ENCODE measurements at places on chromosomes 11 and 22.

DNA sequence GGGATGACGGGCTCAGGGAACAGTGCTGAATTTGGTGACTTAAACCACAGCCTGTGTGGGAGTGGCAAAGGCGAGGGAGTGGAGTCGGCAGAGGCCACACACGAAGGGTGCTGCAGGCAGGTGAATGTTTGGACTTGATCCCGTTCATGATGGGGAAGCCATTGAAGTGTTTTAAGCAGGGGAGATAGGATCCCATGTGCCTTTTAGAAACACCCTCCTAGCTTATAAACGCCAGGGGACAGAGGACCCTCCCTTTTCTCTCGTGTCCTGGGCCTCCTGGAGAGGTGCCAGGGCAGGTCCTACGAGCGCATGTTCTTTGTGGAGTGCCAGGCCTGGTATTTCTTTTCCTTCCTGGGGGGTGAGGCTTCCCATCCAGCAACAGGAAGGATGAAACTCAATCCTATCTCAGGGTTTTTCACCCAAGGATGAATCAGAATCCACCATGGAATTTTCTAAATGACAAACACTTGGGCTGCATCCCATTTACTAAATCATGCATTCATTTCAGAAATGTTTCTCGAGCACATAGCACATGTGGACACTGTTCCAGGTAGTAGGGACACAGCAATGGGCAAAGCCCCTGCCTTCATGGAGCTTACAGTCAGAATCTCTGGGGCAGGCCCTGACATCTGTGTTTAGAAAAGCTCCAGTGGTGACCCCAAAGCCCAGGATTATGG is 59.6 kb downstream of the CHRDL2 start:
- no peak for DNase-seq

- DNase-seq, result no peak
Observed at GRCh38 chr11:114172055-114172861, 112.7 kb downstream of the ZBTB16 start.

- DNase-seq, result no peak
Observed at GRCh38 chr11:77174559-77174958, 46.5 kb downstream of the MYO7A start.

- DNase-seq, result no peak
Observed at GRCh38 chr11:86934926-86935579, 20.1 kb downstream of the FZD4 start.

All from stimulated activated CD8-positive, alpha-beta memory T cell treated with anti-CD3 and anti-CD28 coated beads, Interleukin-15, amount 100 ng/mL, for 1 hour (primary cell).